ENCODE measurements at places on chromosomes 6 and 20. TPM values are rescaled to one million over a fixed set of nuclear protein-coding genes. Genes with fewer than 3 reads are reported as not detected.

The SLC25A27 gene
- 0.28 TPM for total RNA-seq

The CGA gene
- total RNA-seq: not detected

The PTCRA gene
- not detected for total RNA-seq

The BIRC7 gene
- total RNA-seq: not detected

The PPP1R14C gene
- not detected for total RNA-seq

The IP6K3 gene
- total RNA-seq: 0.18 TPM

The SLC16A10 gene
- not detected for total RNA-seq

The OR12D1 gene
- not detected for total RNA-seq

The CCM2L gene
- total RNA-seq: not detected

The NANP gene
- total RNA-seq: 7.2 TPM

The TSBP1 gene
- total RNA-seq: not detected

The REM1 gene
- not detected for total RNA-seq

The SEMG2 gene
- total RNA-seq: not detected

The KCNK16 gene
- total RNA-seq: not detected

The VSTM2L gene
- total RNA-seq: 0.18 TPM

The ANKEF1 gene
- 0.56 TPM for total RNA-seq

DNA sequence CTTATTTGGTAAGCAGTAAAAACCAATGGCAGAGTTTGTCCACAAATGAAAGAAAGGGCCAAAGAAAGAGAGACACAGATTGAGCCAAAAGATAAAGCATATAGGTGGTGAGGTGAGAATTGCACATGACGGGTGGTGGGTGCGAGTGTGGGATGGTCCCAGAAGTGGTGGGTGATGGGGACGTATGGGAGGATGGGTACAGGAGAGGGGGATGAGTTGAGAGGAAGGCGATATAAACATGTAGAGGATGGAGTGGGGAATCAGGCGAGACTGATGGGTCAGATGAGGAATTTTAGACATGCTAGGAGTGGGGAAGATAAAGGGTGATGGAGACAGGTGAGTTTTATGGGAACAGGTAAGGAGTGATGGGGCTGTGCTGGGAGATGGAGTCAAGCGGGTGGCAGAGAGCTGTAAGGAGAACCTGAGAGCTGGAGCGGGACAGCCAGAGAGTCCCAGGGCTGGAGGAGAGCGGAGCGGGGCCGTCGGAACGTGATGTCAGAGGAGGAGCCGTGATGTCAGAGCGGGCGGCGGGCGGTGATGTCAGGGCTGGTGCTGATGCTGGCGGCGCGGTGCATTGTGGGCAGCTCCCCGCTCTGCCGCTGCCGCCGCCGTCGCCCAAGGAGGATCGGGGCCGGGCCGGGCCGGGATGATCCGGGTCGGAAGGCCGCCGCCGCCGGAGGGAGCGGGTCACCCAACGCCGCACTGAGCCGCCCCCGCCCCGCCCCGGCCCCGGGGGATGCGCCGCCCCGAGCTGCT, at the start of gene TTBK1:
TSS of gene TTBK1 (plus strand) at position 574 of the 756 bp plus-strand sequence. CDS start 3,180 bp downstream, outside the sequence.
- DNase-seq: no peak

GRCh38 chr20:25011261-25011660, 18.7 kb upstream of the APMAP start:
- DNase-seq: no peak

- no peak for DNase-seq
These were observed 28.1 kb downstream of the INSM1 start for GRCh38 chr20:20395903-20396568.

- no peak for DNase-seq
These were observed 127.9 kb upstream of the EDN1 start for GRCh38 chr6:12162213-12162612.

- DNase-seq: no peak
These were observed 15.2 kb downstream of the ZBP1 start for GRCh38 chr20:57605045-57605444.

DNA sequence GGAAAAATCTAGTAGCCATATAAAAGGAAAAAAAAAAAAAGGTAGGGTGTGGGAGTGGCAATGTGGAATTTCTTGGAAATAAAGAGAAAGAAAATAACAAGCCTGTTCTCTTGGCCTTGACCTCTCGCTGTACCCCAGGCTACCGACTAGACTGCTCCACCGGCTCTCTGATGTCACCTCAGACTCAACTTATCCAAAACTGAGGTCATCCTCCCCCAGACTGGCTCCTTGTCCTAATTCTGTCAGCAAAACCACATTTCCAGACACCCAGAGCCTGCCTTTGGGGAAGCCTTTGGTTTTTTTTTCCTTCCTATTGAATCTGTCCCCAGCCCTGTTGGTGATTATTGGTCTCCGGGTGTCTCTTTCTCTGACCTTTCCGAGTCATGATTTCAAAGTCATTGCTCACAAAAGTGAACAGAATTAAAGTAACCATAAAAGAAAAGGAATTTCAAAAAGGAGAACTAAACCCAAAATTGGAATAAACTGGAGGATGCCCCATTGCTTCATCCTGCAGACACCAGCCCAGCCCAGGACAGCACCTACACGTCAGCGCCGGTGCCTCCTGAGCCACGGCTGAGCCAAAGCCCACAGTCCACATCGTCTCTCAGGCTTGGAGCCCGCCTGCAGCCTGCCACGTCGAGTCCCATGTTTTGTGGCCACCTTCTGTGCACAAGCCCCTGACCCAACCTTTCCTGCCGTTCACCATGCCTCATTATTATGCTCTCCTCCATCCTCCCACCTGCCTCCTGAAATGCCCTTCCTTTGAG, 170.7 kb downstream of the MYLK4 start:
- no peak for DNase-seq

GRCh38 chr6:135021310-135022049, 33.1 kb downstream of the HBS1L start:
- DNase-seq: no peak

DNA sequence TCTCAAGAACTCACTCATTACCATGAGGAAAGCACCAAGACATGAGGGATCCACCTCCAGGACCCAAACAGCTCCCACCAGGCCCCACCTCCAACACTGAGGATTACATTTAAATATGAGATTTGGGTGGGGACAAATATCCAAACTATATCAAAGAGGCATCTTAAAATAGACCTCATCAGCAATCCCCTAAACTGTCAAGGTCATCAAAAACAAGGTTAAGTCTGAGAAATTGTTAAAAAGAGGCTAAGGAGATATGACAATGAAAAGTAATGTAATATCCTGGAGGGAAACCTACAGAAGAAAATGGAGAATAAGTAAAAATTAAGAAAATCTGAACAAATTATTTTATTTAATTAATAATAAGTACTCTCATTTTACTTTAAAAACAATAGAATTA, 922.3 kb downstream of the HACE1 start:
- no peak for DNase-seq

DNA sequence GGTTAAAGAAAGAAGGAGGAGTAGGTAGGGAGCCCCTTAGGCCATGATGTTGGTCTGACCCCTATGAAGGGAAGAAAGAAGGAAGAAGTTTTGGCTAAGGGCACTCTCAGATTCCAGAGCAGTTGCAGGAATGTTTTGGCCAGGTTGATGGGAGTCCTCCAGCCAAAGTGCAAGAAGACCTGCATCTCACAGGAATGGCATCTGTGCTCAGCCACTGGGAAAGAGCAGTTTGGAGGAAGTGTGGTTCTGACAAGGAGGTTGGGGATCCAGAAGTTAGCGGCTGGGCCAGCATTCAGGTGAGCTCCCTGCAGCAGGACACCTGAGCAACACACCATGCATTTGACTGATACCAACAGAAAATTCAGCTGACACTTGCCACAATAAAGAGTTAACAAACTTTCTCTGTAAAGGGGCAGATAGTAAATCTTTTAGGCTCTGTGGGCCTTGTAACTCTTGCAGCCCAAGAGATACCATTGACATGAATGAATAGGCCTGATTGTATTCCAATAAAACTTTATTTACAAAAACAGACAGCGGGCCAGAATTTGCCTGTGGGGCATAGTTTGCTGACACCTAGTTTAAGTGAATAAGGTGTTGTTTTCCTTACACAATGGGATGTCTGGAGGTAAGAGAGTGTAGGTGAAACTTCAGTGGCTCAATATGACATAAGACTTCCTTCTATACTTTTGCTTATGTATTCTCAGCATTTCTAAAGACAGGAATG, 71.0 kb downstream of the EDN1 start:
- no peak for DNase-seq

- no peak for DNase-seq
These were observed 63.4 kb downstream of the ARID1B start for GRCh38 chr6:156840606-156841005.

DNA sequence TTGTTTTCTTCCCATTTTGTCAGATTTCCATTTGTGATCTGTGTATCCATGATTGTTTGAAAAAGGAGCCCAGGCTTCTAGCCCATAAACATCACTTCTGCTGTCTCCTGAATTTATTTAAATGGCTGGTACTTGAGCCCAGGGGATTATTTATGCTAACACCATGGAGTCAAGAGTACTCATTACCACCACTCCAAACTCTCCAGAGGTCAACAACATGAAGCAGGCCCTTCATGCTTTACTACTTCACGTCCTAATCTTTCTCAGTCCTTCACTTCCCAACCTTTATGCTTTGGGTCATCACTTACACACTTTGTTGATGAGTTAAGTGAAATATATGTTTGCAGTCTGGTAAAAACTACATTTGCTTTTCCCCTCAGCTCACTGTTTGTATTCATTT, 247.8 kb downstream of the BMP2 start:
- no peak for DNase-seq

- DNase-seq: peak; percentile 72
These were observed 65.1 kb downstream of the CGA start for GRCh38 chr6:87029711-87030314.

- DNase-seq: no peak
These were observed 23.1 kb upstream of the MAS1L start for GRCh38 chr6:29510746-29511300.

- DNase-seq: no peak
These were observed 38.8 kb downstream of the HLA-F start for GRCh38 chr6:29762051-29762450.

GRCh38 chr20:64064145-64064698, 1.2 kb downstream of the TCEA2 start:
- DNase-seq: peak; percentile 32

DNA sequence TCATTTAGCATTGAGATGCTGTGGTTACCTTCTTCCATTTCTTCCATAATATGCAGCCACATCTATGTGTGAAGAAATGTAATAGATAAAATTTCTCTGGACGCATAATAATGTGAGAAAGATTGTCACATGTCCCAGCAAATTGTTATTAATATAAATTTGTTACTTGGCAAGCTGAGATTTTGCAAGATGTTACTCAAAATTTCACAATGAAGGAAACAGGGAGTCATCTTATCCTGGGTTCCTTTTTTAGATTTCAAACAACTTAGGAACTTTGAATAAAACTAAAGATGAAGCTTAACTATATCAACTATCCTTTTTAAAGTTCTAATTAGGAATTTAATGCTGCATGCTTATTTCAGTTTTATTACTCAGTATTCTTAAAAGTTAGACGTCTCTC, 3.6 kb downstream of the ESR1 start:
- no peak for DNase-seq

DNA sequence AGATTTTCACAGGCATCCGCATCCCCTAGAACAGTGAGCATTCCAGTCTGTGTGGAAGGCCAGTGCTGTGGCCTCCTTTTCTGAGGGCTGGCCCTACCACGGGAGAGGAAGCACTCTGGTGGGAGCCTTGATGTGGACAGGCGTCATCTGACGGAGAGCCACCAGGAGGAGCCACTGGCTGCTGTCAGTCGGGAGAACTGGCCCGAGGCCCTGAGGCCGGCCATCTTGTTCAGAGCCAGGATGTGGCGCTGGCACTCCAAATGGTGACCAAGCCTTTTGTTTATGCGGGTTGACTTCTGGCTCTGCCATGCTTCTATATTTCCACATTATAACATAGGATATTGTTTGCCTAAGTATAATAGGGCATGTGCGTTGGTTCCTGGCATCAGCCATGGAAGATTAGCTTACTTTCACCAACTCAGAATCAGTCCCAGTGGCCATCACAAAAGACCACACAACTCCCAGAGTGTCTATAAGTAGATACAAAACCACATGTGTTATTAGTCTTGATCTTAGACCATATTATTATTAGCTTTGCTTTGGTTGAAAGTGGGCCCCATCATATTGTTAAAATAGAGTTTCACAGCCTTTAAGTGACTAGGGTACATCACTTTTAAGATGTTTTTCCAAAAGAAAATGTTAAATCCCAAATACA, 273.9 kb upstream of the TAB2 start:
- no peak for DNase-seq

- no peak for DNase-seq
These were observed at the start of gene MPIG6B for GRCh38 chr6:31723245-31723979. TSS of gene MPIG6B (plus strand) at chr6:31723373. CDS start at chr6:31723384, 11 bp downstream.

GRCh38 chr6:84762220-84763002, 2.0 kb downstream of the TBX18 start:
- DNase-seq: no peak

DNA sequence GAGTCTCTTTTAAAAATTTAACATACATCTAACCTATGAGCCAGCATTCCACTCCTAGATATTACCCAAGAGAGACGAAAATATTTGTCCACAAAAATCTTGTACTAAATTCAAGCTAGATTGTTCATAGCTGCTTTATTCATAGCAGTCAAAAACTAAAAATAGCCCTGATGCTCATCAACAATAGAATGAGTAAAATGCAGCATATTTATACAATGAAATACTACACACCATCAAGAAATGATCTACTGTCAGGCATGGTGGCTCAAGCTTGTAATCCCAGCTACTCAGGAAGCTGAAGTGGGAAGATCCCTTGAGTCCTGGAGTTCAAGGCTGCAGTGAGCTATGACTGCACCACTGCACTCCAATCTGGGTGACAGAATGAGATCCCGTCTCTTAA, 22.0 kb upstream of the SRC start:
- DNase-seq: peak; percentile 92

- no peak for DNase-seq
These were observed 79.6 kb upstream of the SIRPA start for GRCh38 chr20:1815502-1816085.

GRCh38 chr6:2820415-2820814, 21.2 kb downstream of the SERPINB1 start:
- peak; percentile 49 for DNase-seq

GRCh38 chr20:36541227-36541767, at the start of gene MYL9:
TSS of gene MYL9 (plus strand) at chr20:36541519. CDS start at chr20:36544885, 3,366 bp downstream.
- peak; percentile 62 for DNase-seq

DNA sequence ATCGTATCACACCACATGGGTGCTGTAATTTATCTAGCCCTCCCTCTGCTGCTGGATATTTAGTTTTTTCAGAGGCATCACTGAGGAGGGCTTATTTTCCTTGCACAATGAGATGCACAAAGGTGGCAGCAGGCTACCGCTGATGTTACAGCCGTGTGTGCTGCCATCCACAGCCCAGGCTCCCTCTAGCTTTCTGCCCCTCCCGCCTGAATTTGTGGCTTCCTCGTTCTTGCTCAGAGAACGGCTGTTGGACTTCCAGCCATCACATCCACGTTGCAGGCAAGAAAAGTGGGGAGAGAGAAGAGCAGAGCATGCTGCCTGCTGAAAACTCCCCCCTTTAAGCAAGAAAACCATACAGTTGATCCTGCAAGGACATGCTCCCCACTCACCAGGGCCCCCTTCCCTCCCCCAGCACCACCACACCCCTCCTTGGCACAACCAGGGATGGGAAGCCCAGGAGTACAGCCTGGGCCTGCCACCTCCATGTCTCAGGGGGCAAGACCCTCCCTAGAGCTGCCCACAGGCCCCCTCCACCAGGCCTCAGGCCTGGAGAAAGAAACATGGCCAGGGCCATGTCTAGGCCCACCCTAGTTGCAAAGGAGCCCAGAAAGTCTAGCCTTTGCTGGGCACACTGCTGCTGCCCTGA, 102.6 kb downstream of the MRPL14 start:
- DNase-seq: no peak
